K562 (cell line): ENCODE measurements at places on chromosomes 1 and 21.

- no peak for DNase-seq
These were observed 18.0 kb upstream of the TRIM17 start for GRCh38 chr1:228434689-228435088.

GRCh38 chr1:168974611-168975010 lies 131.9 kb upstream of the ATP1B1 start:
- DNase-seq = no peak

GRCh38 chr21:37829447-37829846 lies 86.8 kb downstream of the KCNJ6 start:
- DNase-seq = no peak

DNA sequence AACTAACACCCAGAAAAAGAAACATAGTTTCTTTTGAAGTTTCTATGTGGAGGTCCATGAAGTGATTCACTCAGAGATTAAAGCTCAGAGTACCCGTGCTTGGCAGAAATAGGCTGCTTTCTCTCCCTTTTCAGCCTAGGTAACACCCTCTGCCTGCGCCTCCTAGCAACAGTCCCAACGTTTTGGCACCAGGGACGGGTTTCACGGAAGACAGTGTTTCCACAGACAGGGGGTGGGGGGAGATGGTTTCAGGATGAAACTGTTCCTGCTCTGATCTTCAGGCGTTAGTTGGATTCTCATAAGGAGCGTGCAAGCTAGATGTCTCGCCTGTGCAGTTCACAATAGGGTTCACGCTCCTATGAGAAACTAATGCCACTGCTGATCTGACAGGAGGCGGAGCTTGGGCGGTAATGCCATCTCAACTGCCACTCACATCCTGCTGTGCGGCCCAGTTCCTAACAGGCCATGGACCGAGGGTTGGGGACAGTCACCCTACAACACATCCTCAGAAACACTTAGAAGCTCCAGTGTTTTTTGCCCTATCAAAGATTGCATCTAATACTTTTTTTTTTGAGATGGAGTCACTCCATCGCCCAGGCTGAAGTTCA lies 53.2 kb downstream of the CHML start:
- no peak for DNase-seq

DNA sequence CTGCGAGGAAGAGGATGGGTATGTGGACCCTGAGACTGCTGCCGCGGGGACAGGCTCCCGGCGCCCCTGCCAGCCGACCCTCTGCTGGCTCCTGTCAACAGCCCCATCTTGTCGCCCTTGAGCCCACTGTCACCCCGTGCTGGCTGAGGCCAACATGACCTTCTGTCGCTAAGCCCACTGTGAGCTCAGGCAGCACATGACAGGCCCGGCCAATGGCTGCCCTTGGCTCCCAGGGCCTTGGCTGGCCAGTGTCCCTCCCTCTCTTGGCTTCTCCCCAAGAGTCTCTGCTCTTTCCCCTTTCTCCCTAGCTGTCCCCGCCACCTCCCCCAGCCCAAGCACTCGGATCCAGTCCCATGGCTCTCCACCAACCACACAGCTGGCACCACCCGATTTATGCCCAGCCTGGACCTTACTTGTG lies 3.5 kb downstream of the PEX10 start:
- DNase-seq = no peak

DNA sequence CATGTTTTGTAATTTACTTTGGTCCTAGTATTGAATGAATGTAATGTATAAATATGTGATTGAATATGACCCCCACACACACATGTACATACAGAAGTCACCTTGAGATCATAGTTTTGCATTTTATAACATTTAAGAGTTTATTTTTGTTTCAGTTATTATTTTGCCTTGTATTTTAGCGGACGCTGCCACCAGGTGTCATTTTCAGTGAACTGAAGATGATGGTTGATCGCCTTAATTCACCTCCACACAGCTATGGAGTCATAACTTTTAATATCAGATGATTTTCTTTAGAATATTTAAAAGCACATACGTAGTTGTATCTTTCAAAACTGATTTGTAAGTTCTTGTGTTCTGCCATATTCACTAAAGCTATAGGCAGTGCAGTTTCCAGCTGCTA lies 130.4 kb downstream of the DYRK1A start:
- DNase-seq = no peak

- peak; percentile 75 for DNase-seq
These were observed 28.1 kb downstream of the RNF187 start for GRCh38 chr1:228515200-228515834.

DNA sequence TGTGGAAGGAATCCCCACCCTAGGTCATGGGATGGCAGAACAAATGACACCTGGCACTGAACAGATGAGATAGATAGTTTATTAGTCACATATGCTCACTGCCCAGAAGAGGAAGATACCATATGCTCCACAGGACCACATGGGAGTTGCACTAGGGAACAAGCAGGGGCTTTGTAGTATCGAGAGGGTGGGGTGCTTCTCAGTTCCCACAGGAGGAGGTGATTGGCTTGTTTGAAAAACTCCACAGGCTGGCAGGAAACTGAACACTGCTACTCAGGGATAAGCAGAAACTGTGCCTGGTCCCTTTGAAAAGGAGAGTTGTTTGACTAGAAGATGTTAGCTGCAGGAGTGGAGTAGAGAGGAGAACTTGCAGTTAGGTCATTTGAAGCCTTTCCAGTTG lies 31.9 kb upstream of the RXRG start:
- no peak for DNase-seq

DNA sequence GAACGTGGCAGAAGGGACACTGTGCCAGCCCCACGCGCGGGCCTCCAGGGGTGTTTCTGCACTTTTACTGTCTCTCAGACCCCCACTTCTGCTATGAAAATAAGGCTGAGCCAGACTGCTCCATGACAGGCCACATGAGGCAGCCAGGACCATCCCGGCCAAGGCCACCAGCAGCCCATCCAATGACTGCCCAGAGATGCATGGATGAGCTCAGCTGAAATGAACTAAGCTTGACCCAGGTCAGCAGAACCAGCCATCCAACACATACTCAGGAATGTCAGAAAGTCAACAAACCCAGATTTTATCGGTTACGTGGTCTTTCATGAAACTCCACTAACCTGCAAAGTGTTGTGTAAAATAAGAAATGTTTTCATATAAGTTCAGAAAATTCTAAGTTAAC lies 51.2 kb downstream of the CCDC185 start:
- no peak for DNase-seq

DNA sequence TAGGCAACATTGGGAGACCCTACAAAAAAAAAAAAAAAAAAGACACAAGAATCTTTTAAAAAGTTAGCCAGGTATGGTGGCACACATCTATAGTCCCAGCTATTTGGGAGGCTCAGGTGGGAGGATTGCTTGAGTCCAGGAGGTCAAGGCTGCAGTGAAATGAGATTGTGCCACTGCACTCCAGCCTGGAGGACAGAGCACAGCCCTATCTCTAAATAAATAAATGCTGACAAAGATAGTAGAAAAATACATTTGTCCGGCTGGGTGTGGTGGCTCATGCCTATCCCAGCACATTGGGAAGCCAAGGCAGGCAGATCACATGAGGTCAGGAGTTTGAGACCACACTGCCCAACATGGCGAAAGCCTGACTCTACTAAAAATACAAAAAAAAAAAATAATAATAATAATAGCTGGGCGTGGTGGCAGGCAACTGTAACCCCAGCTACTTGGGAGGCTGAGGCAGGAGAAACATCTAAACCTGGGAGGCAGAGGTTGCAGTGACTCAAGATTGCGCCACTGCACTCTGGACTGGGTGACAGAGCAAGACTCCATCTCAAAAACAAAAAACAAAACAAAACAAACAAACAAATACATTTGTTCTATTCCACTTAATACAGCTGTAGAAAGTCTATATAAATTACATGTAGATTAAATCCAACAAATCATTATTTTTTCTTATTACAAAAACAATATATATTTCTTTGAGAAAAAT lies 48.5 kb downstream of the PHACTR4 start:
- no peak for DNase-seq

GRCh38 chr1:9960011-9960410 lies 16.7 kb downstream of the NMNAT1 start:
- no peak for DNase-seq

- DNase-seq = no peak
These were observed 15.9 kb downstream of the WNT3A start for GRCh38 chr1:228022571-228023293.

DNA sequence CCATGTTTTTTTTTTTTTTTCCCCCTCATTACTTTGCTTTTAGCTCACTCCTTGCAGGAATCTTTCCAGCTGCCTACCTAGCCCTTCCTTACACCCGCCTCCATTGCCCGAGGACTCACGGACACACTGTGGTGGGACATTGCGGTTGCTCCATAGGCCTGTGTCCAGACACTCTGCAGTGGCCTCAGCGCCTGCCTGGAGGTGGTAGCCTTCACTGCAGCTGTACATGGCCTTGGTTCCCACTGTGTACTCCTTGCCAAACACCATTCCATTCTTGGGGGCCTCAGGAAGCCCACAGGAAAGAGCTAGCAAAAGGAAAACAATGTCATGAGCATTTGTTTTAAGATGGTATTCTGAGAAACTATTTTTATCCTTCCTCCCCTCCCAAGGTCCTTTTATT lies 99.9 kb downstream of the ZSCAN20 start:
- no peak for DNase-seq

GRCh38 chr1:77655431-77655974 lies 27.0 kb downstream of the ZZZ3 start:
- DNase-seq = no peak

DNA sequence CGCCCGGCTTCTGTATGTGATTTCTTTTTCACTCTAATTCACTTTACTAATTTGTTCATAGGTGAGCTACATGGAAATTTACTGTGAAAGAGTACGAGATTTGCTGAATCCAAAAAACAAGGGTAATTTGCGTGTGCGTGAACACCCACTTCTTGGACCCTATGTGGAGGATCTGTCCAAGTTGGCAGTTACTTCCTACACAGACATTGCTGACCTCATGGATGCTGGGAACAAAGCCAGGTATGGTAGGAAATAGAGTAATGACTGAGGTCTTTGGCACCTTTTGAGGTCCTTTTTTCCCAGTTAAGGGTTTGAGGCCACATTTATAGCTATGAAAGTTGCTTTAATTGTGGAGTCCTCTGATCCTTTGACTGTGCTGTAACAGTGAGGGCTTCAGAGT lies 56.9 kb downstream of the KIF1B start:
- DNase-seq = no peak

DNA sequence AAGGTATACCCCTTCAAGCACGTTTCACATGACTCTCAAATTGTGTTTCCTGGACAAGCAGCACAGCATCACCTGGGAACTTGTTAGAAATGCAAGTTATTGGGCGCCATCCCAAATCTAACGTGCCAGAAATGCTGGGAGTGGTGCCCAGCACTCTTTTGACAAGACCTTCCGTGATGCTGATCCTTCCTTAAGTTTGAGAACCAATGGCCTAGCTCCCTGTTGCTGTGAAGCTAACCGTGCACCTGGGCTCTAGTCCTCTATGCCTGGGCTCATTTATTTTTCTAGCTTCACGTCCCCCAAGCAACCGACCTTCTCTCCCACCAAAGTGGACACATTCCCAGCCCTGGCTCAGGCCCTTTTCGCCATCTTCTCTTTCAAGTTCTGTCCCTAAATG lies 4.3 kb downstream of the BEST4 start:
- DNase-seq = no peak

GRCh38 chr1:54874079-54874830 lies 12.7 kb downstream of the DHCR24 start:
- DNase-seq = no peak

DNA sequence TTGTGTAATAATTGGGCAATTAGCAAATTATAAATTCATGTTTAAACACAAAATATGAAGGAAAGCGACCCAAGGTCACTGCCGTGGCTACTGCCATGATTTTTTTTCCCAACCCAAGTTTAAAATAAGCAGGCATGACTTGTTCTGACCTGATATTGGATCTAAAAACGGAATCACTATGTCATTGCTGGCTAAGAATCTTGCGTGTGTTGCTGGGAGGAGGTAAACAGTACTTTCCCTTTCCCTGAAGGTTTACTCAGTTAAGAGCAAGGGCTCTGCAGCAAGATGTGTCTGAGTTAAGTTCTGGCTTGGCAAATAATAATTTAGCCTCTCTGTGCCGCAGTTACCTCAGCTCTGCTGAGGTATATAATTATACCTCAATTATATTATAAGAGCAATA lies 125.7 kb upstream of the L1TD1 start:
- DNase-seq = no peak

DNA sequence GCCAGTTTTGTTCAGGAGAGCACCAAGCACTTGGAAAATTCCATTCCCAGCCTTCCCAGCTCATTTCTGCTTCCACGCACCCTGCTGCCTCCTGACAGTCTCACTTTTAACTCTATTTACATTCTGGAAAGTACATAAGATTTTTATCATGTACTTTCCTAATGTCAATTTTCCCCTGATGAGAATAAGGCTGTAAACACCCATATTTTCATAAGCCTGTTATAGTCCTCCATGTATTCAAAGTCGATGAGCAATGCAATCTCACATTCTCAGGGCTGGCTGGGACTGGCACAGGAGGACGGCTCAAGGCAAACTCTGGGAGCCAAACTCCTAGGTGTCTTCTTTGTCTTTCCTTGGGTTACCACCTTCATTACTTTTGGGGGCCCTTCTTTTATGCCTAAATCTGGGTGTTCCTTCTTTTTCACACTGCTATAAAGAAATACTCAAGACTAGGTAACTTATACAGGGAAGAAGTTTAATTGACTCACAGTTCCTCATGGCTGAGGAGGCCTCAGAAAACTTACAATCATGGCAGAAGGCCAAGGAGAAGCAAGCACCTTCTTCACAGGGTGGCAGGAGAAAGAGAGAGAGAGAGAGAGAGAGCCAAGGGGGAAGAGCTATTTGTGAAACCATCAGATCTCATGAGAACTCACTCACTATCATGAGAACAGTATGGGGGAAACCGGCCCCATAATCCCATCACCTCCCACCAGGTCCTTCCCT lies 94.6 kb downstream of the IGSF21 start:
- no peak for DNase-seq

- no peak for DNase-seq
These were observed 179.4 kb upstream of the SGIP1 start for GRCh38 chr1:66354311-66355201.

DNA sequence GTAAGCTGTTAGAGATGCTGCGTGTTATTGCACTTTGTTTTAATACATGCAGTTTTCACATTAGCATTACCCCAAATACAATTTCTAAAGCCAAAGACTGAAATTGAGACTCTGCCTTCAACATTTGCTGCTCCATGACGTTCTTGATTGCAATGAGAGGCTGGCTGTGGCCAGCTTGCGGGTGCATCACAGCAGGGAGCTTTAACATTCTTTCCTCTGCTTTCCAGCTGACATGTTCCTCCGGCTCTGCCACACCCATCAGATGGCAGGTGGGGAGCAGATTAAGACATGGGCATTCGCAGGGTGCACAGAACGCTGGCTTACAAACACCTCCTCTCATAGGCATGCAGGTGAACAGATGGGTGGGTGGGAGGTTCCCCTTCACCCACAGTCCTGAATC lies 314.1 kb downstream of the DISC1 start:
- DNase-seq = no peak
